ENCODE measurements at places on chromosomes 13 and 19. TPM values are rescaled to one million over a fixed set of nuclear protein-coding genes. Genes with fewer than 3 reads are reported as not detected.

SHC2 gene
- not detected for total RNA-seq

YJEFN3 gene
- 10.7 TPM for total RNA-seq

DNA sequence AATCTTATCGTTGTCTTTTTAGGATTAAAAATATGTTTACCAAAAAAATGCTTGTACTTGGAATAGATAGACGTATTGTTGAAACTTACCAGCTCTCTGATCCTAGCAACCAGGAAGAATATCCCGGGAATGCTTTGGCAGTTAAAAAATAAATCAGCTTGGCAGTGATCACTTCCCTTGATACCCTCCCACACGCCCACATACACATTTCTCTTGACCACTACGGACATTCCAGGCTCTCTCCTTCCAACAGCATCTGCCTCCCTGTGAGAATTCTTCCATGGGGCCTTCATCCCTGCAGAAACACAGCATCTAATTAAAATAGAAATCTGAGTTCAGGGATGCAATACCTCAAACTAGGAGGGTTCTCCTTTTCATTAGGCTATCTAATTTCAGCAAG, 57.9 kb downstream of the THSD1 start:
- H3K27me3 ChIP-seq, result peaks cover 4% of the 10 kb centered on the region
- no peak overlapping the region for H3K4me3 ChIP-seq
- no peaks in the 10 kb centered on the region for H3K36me3 ChIP-seq
- no peak for DNase-seq
- H3K4me1 ChIP-seq, result peaks cover 2% of the 10 kb centered on the region
- H3K27ac ChIP-seq, result no peak overlapping the region

GRCh38 chr19:1113986-1114483, 10.2 kb downstream of the GPX4 start:
- H3K36me3 ChIP-seq, result peaks cover 15% of the 10 kb centered on the region
- H3K4me3 ChIP-seq, result no peak overlapping the region
- H3K27ac ChIP-seq, result no peak overlapping the region
- no peaks in the 10 kb centered on the region for H3K27me3 ChIP-seq
- H3K4me1 ChIP-seq, result no peaks in the 10 kb centered on the region

- no peak for DNase-seq
- H3K4me1 ChIP-seq, result no peaks in the 10 kb centered on the region
- H3K27me3 ChIP-seq, result no peaks in the 10 kb centered on the region
- no peak overlapping the region for H3K27ac ChIP-seq
- H3K36me3 ChIP-seq, result no peaks in the 10 kb centered on the region
- no peak overlapping the region for H3K4me3 ChIP-seq
Measured at GRCh38 chr13:35496761-35497386, 20.4 kb upstream of the MAB21L1 start.

DNA sequence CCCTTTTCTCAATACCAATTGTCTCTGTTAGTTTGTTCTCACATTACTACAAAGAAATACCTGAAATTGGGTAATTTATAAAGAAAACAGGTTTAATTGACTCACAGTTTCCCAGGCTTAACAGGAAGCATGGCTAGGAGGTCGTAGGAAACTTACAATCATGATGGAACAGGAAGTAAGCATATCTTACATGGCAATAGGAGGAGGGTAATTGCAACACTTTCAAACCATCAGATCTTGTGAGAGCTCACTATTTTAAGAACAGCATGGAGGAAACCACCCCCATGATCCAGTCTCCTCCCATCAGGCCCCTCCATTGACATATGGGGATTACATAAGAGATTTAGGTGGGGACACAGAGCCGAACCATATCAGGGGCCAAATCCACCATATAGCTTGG, 1210.1 kb upstream of the SPRY2 start:
- H3K27ac ChIP-seq, result no peak overlapping the region
- no peaks in the 10 kb centered on the region for H3K27me3 ChIP-seq

- no peaks in the 10 kb centered on the region for H3K36me3 ChIP-seq
- H3K4me1 ChIP-seq, result peaks cover 8% of the 10 kb centered on the region
- H3K27me3 ChIP-seq, result peaks cover 32% of the 10 kb centered on the region
- H3K27ac ChIP-seq, result no peak overlapping the region
Measured at GRCh38 chr19:4576016-4576933, 16.8 kb upstream of the SEMA6B start.

DNA sequence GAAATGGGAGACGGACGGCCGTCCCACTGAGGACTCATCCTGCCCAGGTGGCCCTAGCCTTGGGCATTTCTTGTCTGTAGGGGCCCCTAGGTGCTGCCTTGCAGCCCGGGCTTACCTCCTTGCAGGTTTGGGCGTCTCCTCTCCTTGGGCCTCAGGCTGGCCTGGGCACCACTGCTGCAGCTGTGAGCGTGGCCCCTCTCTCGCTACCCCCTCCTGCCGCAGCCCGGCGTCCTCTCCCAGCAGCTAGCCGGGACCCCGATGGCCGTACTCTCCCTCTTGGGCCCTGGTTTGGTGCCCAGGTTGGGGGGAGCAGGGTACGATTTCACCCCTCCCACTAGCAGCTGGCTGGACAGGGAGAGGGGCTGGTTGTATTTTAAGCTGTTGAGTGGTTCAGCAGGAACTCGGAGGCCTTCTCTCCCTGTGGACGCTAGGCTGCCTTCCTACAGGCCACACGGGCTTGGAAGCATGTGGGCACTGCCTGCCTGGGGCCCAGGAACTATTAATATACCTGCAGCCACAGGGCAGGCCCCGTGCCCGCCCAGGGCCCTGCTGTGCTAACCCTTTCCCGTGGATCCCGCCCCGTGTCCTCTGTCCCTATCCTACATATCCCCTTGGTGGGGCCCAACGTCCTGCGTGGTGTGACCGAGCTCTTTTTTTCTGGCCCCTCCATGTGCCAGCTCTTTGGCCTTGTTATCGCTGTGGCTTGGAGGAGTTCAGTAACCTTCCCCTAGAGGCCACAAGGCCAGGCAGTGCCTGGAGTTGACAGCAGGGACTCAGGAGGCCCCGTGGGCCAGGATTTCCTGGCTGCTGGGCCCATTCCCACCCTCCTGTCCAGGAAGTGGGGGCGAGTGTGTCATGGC, 11.7 kb downstream of the NDUFB7 start:
- H3K4me3 ChIP-seq, result no peak overlapping the region
- H3K36me3 ChIP-seq, result peaks cover 5% of the 10 kb centered on the region
- no peaks in the 10 kb centered on the region for H3K27me3 ChIP-seq
- peak overlapping the region; percentile 58 for H3K27ac ChIP-seq
- peaks cover 28% of the 10 kb centered on the region for H3K4me1 ChIP-seq
- DNase-seq, result no peak

GRCh38 chr19:39428283-39429112, 7.3 kb downstream of the RPS16 start:
- peaks cover 25% of the 10 kb centered on the region for H3K4me1 ChIP-seq
- H3K27ac ChIP-seq, result no peak overlapping the region
- H3K4me3 ChIP-seq, result no peak overlapping the region
- no peaks in the 10 kb centered on the region for H3K27me3 ChIP-seq
- no peak for DNase-seq
- H3K36me3 ChIP-seq, result peaks cover 16% of the 10 kb centered on the region

DNA sequence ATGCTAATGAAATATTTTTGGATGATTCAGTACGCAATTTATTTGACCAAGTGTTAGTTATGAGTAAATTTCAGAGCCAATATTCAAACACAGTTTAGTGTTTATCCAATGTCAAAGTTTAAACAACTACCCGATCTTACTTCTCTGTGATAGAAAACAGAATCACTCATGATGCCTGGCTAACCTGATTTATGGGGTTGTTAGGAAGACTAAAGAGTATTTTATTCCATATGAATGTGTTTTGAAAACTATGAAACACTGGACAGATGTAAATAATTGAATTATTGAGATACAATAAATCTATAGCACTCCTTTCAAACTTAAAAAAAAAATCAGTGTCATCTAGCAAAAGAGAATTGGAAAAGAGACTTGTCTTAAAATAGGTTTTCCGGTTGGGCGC, 1181.8 kb downstream of the EFNB2 start:
- no peaks in the 10 kb centered on the region for H3K36me3 ChIP-seq
- H3K27ac ChIP-seq, result no peak overlapping the region
- no peaks in the 10 kb centered on the region for H3K4me1 ChIP-seq
- no peak overlapping the region for H3K4me3 ChIP-seq
- no peaks in the 10 kb centered on the region for H3K27me3 ChIP-seq

- H3K4me3 ChIP-seq, result no peak overlapping the region
- no peak overlapping the region for H3K27ac ChIP-seq
- DNase-seq, result no peak
- H3K36me3 ChIP-seq, result no peaks in the 10 kb centered on the region
- H3K27me3 ChIP-seq, result peaks cover 14% of the 10 kb centered on the region
Measured at GRCh38 chr13:106423530-106423929, 111.9 kb downstream of the EFNB2 start.

DNA sequence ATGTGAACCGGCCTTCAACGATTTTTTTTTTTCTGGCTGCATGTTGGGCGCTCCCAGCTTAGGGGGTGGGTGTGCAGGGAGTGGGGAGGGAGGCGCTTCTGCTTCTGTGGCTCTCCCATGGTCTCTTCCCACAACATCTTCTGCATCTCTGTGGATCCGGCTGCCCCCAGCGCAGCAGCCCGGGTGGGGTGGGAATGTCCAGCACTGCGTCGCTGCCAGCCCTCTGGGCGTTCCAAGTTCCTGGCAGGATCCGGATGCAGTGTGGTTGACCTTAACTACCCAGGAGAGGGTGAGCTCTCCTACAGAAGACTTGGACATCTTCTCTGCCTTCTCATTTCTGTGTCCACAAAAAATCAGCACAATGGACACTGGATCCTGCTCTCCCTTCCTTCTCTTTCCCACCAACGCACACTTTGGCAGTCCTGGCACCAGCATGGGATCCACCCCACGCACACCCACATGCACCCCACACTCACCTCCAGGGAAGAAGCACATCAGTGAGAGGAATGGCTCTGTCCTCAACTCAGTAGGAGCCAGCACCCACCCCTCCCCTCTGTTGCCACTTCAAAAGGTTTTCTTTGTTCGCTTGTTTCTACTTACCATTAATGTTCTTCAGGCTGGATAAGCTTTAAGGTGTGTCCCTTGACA, 177.3 kb downstream of the COL4A1 start:
- no peak overlapping the region for H3K4me3 ChIP-seq
- peaks cover 24% of the 10 kb centered on the region for H3K27me3 ChIP-seq
- no peak for DNase-seq
- no peaks in the 10 kb centered on the region for H3K36me3 ChIP-seq

DNA sequence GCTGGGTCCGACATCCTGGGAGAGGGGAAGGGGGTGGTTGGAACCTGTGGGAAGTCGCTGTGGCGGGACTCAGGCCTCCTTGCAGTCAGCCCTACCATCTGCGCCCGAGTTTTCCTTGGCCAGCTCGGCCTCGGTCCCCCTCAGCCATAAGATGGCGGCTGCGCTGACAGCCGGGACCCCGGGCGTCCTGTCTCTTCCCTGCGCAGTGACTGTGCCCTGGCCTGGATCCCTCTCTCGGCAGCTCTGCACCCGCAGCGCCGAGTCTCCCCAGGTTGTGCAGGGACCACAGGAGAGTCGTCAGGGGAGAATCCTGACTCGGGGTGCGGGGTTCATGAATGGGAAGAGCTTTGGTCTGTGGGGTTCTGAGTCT, 345 bp downstream of the ZNF257 start:
- H3K27ac ChIP-seq, result peak overlapping the region; percentile 93
- H3K4me1 ChIP-seq, result peaks cover 5% of the 10 kb centered on the region
- no peaks in the 10 kb centered on the region for H3K27me3 ChIP-seq
- DNase-seq, result peak; percentile 52

GRCh38 chr19:2578391-2578890, 102.5 kb downstream of the GADD45B start:
- DNase-seq, result no peak
- H3K4me3 ChIP-seq, result no peak overlapping the region
- H3K36me3 ChIP-seq, result no peaks in the 10 kb centered on the region
- H3K4me1 ChIP-seq, result no peaks in the 10 kb centered on the region
- H3K27me3 ChIP-seq, result peaks cover 8% of the 10 kb centered on the region

DNA sequence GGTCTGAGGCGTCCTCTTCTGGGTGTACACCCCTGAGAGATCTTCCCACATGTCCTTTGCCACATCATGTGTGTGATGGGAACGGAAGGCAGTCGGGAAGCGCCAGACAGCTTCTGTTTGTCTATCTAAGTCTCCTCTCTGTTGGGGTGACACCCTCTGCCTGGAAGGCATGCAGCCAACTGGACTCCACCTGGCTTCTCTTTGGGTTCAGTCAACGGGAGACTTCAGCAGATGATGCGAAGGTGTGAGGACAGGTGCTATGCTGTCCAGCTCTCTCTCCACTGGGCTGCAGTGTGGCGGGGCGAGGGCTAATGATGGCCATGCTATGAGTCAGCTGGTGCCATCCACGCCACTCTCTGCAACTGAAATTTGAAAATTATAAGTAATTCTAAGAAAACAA, 14.3 kb upstream of the SBK3 start:
- H3K4me1 ChIP-seq, result no peaks in the 10 kb centered on the region
- peaks cover 2% of the 10 kb centered on the region for H3K27me3 ChIP-seq
- no peaks in the 10 kb centered on the region for H3K36me3 ChIP-seq
- H3K27ac ChIP-seq, result no peak overlapping the region
- no peak for DNase-seq
- H3K4me3 ChIP-seq, result no peak overlapping the region

GRCh38 chr13:42894765-42895243, 97.2 kb downstream of the EPSTI1 start:
- DNase-seq, result no peak
- H3K4me1 ChIP-seq, result peaks cover 5% of the 10 kb centered on the region
- H3K4me3 ChIP-seq, result no peak overlapping the region
- H3K36me3 ChIP-seq, result peaks cover 11% of the 10 kb centered on the region

DNA sequence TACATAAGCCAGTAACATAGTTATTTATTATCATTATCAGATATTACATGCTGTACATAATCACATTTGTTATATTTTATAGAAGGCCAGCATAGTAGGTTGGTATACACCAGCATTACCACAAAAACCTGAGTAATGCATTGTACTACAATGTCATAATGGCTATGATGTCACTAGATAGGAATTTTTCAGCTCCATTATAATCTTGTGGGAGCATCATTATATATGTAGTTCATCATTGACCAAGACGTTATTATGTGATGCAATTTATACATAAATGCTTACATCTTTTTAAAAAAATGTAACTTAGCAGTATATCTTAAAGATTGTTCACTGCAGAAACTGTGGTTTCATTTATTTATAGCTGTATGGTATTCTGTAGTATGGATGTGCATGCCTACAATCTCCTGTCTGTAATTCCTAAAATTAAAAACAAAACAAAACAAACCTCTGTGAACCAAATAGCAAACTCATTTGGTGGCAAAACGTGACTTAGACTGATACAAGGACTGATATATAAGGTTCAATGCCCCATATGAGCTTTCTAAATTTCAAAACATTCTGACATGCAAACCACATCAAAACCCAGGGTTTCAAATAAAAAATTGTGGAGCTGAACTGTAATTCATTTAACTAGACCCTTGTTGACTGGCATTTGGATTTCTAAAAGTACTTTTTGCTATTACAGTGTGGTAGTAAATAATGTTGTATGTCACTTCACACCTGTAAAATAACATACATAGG, 250.9 kb downstream of the DLEU7 start:
- no peaks in the 10 kb centered on the region for H3K27me3 ChIP-seq
- H3K27ac ChIP-seq, result no peak overlapping the region
- no peak for DNase-seq
- H3K36me3 ChIP-seq, result no peaks in the 10 kb centered on the region
- no peak overlapping the region for H3K4me3 ChIP-seq

DNA sequence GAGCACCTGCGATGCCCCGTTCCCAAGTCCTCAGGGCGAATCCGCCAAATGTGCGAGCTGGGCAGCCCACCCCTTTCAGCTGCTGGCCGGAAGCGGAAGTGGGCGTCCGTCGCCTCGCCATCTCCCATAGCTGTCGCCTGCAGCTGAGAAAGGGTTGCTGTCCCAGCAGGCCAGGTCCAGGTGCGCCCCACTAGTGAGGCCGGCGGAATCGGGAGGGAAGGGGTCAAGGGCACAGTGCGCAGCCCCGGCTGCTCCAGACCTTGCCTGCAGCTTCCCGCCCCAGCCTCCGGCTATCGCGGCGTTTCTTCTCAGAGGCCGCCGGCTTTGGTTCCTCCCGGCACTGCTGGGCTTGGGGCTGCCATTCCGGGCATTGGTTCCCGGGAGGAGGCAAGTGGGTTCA, at the start of gene ZNF177:
Gene ZNF177 (plus strand): TSS at position 109 of the 400 bp plus-strand sequence. CDS start 15,299 bp downstream, outside the sequence.
- H3K27ac ChIP-seq, result no peak within 1 kb of the TSS
- no peaks in the 10 kb centered on the region for H3K4me1 ChIP-seq
